AG10803 (cell line): ENCODE measurements at places on chromosomes 12 and 14.

DNA sequence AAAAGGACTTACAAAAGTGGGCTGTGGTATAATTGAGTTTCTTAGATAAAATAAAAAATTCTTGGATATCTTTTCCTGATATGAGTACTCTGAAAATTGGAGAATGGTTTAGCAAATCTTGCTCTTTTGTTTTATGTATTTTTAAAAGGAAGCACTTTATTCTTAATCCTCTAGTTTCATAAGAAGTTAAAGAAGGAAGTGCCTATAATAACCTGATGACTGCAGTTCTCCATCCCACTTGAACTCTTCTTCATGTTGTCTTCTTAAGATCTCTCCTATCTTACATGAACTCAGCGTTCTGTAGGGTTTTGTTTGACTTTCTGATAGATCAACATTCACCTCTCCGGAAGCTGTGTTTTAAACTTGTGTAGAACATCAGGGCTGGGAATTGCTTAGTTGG lies 271.0 kb downstream of the ERC1 start:
- DNase-seq = no peak

GRCh38 chr14:94398182-94398479 lies 9.7 kb upstream of the SERPINA1 start:
- DNase-seq = no peak

- DNase-seq = no peak
These were observed 7.8 kb downstream of the AKT1 start for GRCh38 chr14:104787736-104788135.

DNA sequence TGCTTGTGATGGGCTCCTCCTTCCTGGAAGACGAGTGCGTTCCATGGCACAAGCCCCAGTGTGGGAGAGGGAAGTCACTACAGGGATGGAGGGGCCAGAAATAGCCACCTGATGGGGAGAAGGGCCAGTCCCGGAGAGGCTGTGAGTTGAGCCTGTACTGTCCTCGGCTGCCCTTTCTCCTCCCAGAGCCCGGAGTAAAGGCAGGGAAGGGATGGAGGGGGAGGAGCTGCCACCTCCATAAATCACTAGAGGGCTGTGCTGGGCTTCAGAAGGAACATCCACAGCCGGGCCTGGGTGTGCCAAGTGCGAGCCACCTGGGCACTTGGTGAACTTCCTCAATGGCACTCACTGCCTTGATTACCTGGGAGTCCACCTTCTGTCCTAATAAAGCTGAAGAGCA lies 110.1 kb downstream of the RBM19 start:
- no peak for DNase-seq

DNA sequence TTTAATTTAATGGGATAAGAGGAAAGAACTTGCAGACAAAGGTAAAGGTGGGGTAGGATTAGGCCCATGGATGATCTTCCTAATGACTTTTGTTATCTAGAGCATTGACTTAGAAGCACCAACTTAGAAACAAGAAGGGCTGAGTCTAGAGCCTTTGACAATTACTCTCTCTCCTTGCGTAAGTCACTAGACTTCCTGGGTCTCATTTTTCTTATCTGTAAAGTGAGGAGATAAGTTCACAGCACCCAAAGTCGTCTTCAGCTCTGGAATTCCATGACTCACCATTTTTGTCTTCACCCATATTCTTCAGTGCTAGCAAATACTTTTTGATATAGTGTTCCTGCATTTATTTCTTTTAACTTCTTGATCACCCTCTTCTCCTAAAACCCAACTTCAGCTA lies 75.7 kb downstream of the SSPN start:
- DNase-seq = no peak

DNA sequence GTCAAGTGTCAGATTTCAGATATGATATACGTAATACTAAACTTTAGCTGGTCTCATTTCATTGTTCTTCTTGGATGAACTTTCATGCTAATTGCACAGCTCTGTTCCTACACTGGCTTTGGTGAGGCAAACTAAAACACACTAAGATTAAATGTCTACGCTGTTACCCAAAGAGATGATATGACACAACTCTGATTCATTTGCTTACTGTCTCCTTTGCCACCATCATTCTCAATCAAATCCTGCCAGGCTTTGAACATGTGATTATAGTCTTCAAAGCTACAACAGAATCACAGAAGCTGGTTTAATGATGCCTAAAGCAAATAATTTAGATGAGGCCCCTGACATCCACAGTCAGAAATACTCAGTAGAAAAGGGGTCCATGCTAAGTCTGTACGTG lies 37.7 kb downstream of the MDGA2 start:
- no peak for DNase-seq

- DNase-seq = no peak
These were observed 93.9 kb upstream of the ZDHHC17 start for GRCh38 chr12:76669981-76670380.

DNA sequence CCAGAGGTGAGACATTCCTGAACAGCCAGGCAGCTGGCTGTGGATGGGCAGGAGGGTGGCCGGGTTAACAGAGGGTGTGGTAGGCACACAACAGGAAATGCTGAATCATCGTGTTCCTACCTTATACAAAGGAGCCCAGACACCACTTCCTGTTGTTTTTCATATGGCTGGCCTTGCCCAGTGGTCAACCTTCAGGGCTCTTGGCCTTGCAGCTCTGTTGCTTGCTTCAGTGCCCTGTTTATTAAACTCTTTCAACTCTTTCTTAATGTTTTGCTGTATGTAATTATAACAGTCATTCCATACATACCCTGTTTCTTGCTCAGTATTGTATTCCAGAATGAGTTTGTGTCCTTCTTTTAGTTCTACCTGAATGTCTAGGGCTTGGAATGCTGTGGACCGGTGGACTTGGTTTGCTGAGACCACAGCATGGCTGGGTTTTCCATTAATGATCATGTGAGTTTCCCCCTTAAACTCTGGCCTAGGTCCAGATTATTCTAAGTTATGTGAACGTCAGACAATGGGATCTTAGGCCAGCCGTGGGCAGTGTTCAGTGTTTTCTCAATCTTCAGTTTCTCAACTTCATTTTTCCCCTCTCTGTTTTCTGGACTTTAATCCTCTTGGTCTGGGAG lies 11.9 kb downstream of the CFAP54 start:
- peak; percentile 67 for DNase-seq

GRCh38 chr12:27571463-27571862 lies 47.5 kb downstream of the PPFIBP1 start:
- DNase-seq = peak; percentile 87

- no peak for DNase-seq
These were observed 63.2 kb downstream of the DIO3 start for GRCh38 chr14:101624536-101624935.

DNA sequence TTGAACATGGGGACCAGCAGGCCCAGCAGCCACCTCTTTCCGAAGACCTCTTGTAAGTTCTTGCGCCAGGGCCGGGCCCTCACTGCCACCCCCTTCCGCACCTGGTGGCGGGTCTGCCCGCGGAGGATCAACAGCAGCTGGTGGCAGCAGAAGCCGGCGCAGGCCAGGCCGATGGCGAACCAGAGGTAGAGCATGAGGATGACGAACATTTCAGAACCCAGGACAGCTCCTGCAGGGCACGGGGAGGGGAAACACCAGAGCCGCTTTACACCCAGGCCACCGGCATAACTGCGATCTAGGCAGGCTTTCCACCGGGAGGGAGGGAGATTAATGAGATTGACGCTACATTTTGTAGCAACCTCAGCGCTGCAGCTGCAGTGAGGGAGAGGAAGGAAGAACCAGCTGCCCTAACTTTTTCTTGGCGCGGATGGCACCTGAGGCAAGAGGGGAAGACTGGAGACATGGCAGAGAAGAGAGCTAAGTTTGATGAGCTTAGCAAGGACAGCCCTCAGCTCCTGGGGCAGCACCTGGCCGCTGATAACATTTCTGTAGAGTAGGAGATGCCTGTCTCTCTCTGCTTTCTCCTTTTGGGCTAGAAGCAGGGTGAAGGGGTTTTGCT lies 7.8 kb downstream of the ZDHHC22 start:
- DNase-seq = peak; percentile 36

GRCh38 chr12:47078733-47079467 lies 521 bp upstream of the PCED1B start:
- DNase-seq = peak; percentile 49

DNA sequence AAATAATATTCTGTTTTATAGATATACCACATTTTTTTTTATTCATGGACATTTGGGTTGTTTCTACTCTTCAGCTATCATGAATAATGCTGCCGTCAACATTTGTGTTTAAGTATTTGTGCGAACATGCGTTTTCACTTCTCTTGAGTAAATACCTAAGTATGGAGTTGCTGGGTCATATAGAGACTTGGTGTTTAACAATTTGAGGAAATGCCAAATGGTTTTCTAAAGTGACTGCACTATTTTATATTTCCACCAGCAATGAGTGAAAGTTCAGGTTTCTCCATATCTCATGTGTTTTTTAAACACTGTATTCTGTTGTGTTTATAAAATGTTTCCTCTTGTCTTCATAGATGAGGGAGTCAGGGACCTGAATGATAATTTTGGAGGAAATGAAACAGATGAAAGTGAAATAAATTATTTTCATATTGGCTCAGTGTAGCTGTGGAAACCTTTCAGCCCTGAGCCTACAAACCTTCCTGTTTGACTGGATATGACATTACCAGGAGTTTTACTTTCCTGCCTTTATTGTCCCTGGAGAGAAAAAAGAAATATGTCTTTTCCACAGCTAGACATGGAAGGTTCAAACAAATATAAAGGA lies 26.3 kb downstream of the DAAM1 start:
- DNase-seq = no peak

DNA sequence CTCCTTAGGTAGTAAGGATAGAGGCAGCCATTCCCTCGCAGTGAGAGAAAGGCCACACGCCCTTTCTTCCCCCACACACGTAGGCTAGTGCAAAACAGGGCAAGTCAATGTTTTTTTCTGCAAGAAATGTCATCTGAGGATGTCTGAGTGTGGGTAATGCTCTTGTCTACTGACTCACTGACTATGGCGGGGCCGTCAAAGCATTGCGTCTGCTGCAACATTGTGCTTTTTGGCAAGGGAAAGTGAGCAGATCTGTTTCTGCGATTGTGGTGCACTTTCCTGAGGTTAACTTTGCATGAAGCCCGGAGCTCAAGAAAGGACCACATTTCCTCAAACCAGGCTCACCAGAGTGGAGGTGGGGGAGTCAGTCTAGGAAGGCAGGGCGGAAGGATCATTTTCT lies 181.6 kb upstream of the GZMB start:
- DNase-seq = no peak

- peak; percentile 5 for DNase-seq
These were observed 86.3 kb downstream of the PLCZ1 start for GRCh38 chr12:18651525-18651924.

DNA sequence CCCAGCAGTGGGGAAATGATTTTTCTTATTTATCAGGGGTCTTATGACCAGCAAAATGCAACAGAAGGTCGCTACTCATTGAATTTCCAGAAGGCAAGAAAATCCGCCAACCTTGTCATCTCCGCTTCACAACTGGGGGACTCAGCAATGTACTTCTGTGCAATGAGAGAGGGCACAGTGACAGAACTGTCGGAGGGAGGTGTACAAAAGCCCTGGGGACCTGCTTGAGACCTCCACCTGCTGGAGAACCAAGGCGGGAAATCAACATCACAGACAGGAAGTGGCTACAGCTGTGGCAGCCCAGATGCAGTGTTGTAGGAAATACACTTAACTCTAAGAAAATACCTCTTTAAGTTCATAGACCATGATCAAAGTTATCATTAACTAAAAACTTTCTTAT lies 250.9 kb upstream of the OR4E1 start:
- DNase-seq = no peak

DNA sequence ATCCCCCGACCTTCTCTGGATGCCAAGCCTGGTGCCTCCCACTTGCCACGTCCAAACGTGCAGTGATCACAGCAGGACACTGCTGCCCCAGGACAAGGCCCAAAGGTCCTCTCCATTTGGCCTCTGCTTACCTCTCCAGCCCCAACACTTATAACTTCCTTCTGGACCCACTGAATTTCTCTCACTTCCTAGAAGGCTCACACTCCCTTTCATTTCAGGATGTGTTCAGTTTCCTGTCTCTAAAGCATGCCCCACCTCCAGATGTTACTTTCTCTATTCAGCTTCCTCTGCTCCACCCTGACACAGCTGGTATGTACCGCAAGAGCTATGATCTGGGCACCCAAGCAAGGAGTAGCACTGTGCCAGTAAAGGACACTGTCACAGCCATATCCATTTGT lies 33.0 kb downstream of the CDKL1 start:
- peak; percentile 71 for DNase-seq
